ENCODE measurements at places on chromosomes 16 and 17.

- no peak for DNase-seq
Measured at GRCh38 chr17:59107306-59107670, 608 bp upstream of the TRIM37 start.

GRCh38 chr16:55330781-55331647, 7.0 kb downstream of the IRX6 start:
- DNase-seq: no peak

- no peak for DNase-seq
Measured at GRCh38 chr16:10708969-10709368, 14.2 kb upstream of the TEKT5 start.

DNA sequence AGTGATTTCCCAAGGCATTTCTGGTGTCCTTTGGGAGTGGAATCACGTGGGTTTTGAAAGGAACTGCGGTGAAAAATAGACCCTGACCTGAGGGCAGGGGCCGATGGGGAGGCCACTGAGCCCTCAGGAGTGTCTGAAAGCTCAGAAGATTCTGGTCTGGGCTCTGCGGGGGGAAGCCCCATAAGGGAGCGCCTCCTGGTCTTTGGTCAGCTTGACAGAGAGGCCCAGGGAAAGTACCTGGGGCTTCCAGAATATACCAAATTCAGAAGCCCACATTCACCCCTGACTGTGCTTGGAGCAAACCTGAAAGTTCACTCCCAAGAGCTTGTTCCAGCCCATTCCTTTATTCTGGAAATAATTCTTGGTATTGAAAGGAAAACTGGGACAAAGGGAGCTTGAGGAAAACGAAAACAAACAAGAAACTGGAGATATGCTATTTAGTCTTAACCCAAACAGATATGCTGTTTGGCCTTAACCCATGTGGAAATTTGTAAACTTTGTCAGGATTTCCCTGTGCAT, 23.2 kb upstream of the NAGLU start:
- no peak for DNase-seq

DNA sequence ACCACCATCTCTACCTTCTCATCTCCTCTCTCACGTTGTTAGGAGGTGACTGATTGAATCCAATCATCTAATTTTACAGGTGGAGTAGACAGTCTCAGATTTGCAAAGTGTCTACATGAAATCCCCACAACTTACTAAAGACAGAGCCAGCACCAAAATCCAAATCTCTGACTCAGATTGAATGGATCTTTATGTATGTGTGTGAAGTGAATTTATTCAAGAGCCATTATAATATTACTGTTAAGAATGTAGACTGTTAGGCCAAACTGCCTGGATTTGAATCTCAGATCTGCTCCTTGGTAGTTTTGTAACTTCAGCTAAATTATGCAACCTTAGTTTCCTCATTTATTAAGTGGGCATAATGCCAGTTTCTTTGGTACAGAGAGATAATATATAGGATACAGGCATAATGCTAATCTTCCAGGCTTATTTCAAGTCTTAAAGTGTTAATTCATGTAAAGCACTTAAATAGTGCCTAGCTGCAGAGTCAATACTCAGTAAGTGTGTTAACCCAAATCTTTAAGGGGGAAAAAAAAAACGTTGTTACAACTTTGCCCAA, 12.7 kb downstream of the CNEP1R1 start:
- DNase-seq: no peak

DNA sequence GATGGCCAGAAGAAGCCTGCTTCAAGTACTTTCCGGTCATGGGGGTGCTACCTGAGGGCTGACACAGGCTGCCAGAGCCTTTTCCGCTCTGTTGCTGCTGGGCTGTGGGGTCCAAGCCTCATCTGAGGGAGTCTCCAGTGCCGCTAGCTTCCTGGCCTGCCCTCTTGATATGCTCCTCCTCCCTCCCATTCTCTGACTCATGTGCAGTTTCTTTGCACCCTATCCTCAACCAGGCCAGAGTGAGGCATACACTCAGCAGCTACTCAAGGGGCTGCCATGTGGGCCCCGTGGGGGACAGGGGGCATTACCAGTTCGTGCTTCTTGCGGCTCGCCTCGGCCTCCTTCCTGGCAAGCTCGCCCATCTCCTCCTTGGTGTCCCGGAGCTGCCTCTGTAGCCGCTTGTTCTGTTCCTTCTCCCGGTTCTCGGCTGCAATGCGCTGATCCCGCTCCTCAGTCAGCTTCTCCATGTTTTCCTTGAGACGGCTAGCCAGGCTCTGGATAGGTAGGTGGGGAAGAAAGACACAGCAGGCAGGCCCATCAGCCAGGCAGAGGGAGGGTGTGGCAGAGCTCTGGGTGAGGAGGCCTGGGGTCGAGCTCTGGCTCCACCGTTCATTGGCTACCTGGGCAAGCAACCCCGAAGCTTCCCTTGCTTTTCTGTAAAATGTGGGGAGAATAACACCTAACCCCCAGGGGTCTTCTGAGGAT, 43.8 kb downstream of the PIPOX start:
- DNase-seq: no peak

DNA sequence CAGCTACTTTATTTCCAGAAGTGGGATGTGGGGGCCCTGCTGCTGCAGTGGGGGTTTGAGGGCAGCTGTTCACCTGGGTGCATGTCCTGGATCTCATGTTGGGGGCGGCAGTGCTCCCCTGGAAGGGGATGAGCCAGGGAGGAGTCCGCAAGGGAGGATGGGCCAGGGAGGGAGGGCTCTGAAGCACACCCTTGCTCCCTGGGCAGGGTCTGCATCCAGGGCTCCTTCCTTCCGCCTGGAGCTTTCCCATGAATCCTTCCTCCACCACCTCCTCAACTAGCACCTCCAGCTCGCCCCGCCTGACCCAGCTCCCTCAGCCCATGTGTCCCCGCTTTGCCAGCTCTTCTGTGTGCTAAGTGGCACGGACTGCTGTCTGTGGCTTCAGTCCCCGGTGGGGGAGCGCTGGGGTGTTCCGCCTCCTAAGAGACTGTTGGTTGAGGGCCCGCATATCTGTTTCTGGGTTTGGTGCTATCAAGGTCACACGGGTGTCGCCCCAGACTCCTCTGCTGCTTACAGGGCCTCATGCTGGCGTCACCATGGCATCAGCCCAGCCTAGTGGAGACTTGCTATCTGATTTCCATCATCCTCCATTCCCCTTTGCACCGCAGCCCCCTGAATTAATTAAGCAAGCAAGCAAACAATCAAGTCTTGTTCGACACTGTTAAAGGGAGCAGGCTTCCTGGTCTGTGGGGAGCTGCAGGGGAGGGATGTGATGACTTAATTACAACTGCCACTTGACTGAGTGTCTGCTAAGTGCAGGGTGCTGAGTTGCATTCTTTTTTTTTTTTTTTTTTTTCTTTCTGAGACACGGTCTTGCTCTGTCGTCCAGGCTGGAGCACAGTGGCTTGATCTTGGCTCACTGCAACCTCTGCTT, 71.8 kb downstream of the PRKCA start:
- DNase-seq: no peak

- no peak for DNase-seq
Measured at GRCh38 chr17:1493291-1493980, 950 bp upstream of the MYO1C start.

DNA sequence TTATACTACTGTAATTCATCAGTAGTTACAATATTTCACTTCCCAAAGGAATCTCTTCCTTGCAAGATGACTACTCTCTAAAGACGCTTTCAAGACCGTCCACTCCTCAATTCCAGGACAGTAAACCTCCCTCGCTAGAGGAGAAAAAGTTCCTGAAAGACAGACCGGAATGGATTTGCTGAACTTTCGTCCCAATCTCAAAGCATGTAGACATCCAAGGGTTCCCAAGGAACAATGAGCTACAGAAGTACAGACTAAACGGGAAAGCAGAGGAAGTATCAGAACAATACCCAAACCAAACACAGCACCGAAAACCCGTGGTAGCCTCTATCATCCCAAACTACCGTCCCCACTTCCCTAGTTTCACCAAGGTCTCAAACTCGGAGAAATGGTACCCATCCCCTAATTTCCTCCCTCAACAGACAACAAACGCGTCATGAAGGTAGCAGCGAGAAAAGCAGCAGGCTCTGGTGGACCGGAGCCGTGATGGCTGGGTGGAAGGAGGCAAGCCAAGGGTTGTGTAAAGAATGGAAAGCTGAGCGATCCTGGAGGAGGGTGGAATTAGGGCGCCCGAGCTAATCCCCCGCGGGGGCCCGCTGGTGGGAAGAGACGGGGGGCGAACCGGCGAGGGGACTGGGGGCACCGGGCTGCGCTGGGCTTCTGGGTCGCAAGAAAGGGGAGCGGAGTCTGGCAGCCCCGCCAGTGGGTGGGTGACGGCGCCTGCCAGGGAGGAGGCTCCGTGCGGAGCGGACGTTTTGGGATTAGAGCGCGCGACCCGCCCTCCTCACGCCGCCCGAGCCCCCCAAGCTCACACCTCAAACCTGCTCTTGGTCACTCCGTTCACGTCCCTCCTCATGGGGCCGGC, 647 bp downstream of the FBXL20 start:
- no peak for DNase-seq

DNA sequence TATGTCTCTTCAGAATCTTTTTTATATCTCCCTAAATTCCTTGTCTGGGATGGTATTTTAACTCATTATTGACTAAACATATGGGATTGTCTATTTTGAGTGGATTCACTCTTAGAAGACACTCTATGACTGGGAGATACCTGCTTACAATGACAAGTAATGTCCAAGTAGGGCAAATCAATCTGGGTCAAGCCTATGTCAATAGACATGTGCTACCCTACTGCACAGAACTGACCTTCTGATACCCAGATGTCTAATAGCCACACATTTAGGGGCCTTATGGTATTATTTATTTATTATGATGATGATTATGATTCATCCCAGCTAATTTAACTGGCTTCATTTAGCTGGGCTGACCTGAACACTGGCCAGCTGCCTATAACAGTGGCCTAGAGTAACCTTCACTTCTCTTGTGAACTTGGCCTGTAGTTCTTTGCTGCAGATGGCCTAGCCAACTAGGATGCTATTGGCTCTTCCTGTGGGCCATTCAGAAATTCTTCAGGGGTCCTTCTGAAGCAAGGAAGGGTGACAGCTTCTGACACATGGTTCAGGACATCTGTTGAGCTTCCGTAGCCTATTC, 138.0 kb downstream of the ANKFN1 start:
- no peak for DNase-seq

- no peak for DNase-seq
Measured at GRCh38 chr16:35730251-35730650, 2270.8 kb downstream of the TP53TG3F start.

DNA sequence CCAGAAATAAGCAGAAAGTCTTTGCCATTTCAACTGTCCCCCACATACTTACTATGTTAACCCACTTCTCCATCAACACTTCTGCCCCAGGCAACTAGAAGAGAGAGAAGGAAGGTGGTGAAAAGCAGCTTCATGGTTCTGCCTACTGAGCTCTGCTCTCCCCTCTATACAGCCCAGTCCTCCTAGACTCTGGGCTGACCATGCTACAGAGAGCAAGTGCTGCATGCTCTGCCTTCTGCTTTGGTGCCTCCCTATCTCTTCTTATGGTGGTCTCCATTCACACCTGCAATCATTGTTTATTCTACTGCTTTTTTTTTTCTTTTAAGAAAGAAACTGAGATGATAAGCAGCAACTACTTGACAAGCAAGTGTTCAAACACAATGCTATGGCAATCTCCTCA, 20.3 kb upstream of the CD300E start:
- DNase-seq: no peak

GRCh38 chr17:49387498-49388289, 25.6 kb upstream of the ZNF652 start:
- no peak for DNase-seq

- no peak for DNase-seq
Measured at GRCh38 chr17:40536295-40537171, 28.7 kb downstream of the CCR7 start.

- DNase-seq: no peak
Measured at GRCh38 chr16:47110939-47111338, 32.8 kb downstream of the NETO2 start.

DNA sequence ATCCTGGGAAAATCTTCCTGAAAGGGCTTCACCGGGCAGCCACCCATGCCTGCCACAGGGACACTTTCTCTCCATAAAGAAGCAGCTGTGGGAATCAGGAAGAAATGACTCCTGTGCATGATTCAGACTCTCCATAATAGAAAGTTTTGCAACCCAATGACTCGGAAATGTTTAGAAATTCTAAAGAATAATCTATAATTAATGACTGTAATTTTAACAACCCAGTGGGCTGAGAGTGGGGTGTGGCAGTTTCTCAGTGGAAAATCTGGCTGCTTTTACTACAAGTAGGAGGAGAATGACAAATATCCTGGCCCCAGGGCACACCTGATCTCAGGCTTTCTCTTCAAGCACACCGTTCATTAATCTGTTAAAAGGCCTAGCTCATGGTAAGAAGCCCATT, 25.7 kb downstream of the IRF8 start:
- peak; percentile 70 for DNase-seq

DNA sequence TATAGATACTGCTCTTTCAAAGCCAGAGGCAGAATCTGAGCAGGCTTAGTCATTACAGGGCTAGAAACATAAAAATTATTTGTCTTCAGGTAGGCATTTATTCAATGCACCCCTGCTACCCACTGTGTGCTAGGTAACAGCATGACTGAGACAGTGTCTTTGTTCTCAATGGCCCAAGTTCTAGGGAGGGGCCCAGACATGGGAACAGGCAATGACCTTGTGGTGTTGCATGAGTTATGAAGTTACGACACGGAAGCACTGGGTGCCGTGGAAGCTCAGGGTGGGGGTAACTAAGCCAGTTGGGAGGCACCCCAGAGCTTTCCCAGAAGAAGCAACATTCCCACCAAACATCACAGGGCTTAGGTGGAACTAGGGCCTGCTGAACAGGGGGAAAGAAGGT, 87.0 kb downstream of the CPPED1 start:
- DNase-seq: no peak

DNA sequence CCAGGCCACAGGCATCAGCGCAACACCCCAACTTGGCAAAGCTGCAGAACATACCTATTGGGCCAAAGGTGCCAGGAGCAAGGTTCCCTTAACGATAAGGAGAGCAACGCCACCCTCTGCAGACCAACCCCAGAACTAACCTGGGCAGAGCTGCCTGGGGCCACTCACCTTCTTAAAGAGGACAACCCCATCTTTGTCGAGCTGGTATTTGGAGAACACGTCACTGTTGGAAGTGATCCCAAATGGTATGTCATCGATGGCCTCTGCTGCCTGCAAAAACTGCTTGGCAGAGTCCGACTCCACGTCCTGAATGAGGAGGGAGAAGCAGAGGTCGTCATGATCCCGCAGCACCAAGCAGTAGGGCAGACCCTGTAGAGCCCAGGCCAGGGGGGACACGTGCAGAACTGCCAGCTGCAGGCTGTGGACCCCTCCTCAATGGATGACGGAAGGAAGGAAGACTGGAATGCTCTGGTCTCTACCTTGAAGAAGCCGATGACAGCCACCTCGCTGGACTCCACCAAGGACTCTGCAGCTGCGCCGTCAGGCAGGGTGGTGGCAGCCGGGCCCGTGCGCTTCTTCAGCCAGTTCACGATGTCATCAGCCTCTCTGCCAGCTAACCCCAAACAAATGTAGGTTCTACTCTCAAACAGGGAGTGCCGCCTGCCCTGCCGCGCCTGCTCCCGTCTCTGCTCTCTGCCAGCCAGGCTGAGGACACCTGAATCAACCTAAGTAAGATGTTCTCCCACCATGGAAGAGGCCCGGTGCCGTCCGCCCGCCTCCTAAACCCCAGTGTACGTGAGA, 5.2 kb downstream of the P4HB start:
- DNase-seq: no peak

GRCh38 chr16:87351320-87351698, 32.3 kb downstream of the FBXO31 start:
- no peak for DNase-seq

Data from epithelial cell of proximal tubule (primary cell).